Astrocyte of the hippocampus (primary cell): ENCODE measurements at places on chromosomes 3 and 15.

- DNase-seq: no peak
Measured at GRCh38 chr15:90078965-90079364, 23.3 kb downstream of the IDH2 start.

GRCh38 chr15:98799461-98800390, 151.4 kb downstream of the IGF1R start:
- peak; percentile 56 for DNase-seq

GRCh38 chr15:96306321-96306720, 24.2 kb upstream of the NR2F2 start:
- DNase-seq: no peak

GRCh38 chr3:45632956-45633355, 38.4 kb downstream of the LIMD1 start:
- DNase-seq: no peak

- DNase-seq: no peak
Measured at GRCh38 chr3:150875548-150875947, 29.7 kb downstream of the MINDY4B start.

GRCh38 chr15:69784798-69785566, 312.7 kb downstream of the TLE3 start:
- peak; percentile 50 for DNase-seq

GRCh38 chr3:58044691-58045483, 36.7 kb downstream of the FLNB start:
- DNase-seq: no peak

DNA sequence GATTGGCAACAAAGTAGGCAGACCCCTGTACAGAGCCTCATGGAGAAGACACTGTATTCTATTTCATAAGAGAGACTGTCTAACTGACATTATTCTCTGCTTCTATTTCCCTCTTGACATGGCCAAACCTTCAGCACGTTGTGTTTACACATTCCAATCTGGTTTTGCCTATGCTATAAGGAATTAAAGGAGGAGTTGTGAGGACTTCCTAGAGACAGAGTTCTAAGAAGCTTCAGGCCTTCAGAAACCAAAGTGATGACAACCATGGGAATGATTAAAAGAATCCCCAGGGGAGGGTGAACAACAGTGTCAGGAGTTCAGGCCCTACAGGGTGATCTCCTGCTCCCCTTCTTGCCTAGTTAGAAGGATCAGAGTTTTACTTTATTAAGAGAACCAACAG, 44.9 kb upstream of the CAPN7 start:
- no peak for DNase-seq
